ENCODE measurements at places on chromosomes 11 and 22. TPM values are rescaled to one million over a fixed set of nuclear protein-coding genes. Genes with fewer than 3 reads are reported as not detected.
A peak's percentile ranks its signal among the peaks of the same experiment; 100 is the strongest.

The OR52E5 gene
- not detected for total RNA-seq

The NCF4 gene
- not detected for total RNA-seq

The SMIM35 gene
- not detected for total RNA-seq

GRCh38 chr22:50704510-50705218, 32.0 kb downstream of the SHANK3 start:
- no peak for DNase-seq
- peak overlapping the region; percentile 38 for H3K4me3 ChIP-seq
- no peaks in the 10 kb centered on the region for H3K27me3 ChIP-seq
- peaks cover 4% of the 10 kb centered on the region for H3K4me1 ChIP-seq
- no peak overlapping the region for H3K27ac ChIP-seq
- H3K36me3 ChIP-seq: peaks cover 5% of the 10 kb centered on the region

DNA sequence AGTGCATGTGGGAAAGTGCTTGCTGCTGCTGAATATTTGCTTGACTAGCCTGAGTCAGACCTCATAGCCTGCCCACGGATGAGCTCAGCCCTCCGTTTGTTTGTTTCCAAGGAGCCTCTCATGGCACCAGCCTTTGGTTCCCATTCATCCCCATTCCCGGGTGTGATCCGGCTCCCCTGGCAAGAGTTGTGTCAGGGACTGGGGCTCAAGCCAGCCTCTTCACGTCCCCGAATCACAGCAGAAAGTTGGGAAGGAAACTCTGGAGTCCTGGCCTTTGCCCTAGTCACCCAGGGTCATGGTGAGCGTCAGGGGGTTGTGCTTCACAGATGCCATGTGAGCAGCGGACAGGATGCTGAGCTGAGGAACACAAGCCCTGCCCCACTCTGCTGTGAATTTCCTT, 13.8 kb downstream of the SEC14L3 start:
- H3K27me3 ChIP-seq: peaks cover 21% of the 10 kb centered on the region
- no peak overlapping the region for H3K4me3 ChIP-seq
- no peak overlapping the region for H3K27ac ChIP-seq
- no peaks in the 10 kb centered on the region for H3K36me3 ChIP-seq
- DNase-seq: no peak

All from mesothelial cell of epicardium (in vitro differentiated cells).